Stimulated activated naive CD4-positive, alpha-beta T cell (primary cell): ENCODE measurements at places on chromosomes 1 and 21.

GRCh38 chr1:116569776-116570357 lies 959 bp downstream of the CD58 start:
- peak; percentile 3 for DNase-seq

DNA sequence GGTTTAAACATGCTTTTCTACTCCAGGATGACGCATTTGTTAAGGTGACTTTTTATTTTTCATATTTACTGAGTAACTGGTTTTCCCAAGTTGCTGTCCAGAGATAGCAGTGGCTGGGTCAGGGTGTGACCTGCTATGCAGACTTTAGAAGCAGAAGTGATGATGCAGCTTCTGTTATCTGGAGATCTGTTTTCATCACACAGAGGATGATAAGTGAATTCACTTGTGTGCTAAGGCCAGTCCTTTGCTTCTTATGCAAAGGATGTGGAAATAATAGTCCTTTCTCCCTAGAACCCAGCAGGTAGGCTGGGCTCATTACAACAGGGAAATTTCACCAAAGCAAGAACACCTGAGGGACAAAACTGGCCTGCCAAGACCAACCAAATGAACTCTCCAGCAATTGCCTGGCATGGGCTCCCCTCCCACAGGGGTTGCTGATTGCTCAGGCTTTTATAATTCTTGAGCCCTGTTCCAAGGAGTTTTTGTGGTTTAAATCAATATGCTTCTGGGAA lies 97.8 kb upstream of the LPGAT1 start:
- DNase-seq = no peak

DNA sequence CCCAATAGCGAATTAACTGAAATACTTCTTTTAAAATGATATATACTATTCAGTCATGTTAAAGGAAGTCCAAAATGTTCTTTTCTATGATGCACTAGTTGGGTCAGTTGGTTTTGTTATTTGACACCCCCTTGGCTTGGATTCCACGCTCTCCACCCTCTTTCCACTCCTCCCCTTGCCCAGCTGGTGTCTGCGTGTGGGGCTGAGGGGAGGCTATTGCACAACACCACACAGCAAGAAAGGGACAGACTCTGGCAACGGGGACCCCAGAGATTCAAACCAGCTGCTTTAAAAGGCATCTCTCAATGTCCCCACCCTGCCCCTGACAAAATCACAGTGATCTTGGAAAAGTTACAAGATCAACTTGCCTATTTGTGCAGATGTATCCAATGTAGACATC lies 394.3 kb downstream of the TGFB2 start:
- no peak for DNase-seq

DNA sequence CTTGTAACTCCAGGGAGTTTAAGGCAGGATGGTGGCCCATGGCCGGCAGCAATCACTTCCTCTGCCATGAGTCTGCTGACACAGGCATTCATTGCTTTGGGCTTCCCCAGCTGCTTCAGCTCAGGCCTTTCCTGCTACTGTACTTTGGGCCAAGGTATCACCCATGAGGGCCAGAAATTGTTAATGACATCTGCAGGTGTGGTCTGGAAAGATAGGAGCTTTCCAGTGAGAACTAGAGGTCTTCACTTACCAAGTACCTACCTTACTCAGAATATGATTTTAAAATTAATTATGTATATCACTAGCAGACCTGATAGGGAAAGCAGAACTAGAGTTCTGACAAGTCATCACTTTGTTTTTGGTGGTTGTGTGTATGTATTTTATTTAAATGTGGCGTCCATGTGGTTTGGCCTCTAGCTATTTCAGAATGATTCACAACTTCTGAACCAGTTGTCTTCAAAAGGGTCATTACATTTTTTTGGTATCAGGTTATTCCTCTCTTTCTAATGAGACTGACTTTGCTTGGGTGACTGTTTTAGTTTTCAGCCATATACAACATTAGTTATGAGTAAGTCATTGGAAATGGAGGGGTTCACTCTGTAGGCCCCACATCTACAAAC lies 2.7 kb downstream of the RGL1 start:
- no peak for DNase-seq

- DNase-seq = no peak
Observed at GRCh38 chr1:151868486-151868885, 15.0 kb upstream of the THEM5 start.

GRCh38 chr1:81329041-81329440 lies 471.7 kb upstream of the ADGRL2 start:
- no peak for DNase-seq

DNA sequence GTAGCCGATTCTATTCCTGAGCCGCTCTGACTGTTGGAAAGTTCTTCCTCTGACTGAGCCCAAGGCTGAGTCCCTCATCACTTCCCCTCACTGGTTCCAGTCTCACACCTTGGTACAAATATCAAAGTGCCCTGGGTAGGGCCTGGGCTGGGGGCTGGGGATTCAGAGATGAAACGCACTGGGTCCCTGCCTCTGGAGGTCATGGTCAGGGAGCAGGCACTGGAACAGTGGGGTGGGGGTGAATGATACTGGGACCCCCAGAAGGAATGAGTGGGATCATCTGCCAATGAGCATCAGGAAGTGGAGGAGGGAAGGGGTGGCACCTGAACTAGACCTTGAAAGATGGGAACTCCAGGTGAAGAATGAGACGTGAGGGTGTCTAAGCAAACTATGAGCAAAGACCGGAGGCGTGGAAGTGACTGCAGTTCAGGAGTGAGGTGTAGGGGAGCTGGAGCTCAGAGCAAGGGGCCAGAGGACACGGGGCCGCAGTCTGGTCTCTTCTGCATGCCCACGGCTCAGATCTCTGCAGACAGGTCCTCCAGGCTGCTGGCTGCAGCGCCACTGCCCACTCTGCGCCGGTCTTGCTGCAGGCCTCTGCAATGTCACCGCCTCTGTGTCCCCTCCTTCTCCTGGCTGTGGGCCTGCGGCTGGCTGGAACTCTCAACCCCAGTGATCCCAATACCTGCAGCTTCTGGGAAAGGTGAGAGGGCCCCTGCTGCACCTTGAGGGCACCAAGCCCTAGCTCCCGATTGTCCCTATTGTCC lies 10.0 kb downstream of the PEAR1 start:
- no peak for DNase-seq

DNA sequence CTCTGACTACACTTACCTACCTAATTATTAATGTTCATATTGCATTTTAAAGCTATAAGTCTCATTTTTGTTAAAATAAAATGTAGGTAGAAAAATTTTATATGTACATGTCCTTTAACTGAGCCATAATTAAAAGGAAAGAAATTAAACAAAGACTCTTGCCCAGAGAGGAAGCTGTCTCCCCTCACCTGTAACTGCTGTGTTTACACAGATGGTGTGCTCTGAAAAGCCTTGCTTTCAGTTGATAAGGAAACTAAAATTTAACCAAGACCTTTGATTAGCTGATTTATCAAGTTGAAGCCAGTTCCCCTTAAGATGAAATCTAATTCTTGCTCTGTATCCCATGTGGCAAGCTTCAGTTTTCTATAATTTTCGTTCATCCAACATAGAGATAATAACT lies 213.5 kb downstream of the LYPLAL1 start:
- no peak for DNase-seq

GRCh38 chr21:45990049-45990711 lies 8.6 kb downstream of the COL6A1 start:
- no peak for DNase-seq

DNA sequence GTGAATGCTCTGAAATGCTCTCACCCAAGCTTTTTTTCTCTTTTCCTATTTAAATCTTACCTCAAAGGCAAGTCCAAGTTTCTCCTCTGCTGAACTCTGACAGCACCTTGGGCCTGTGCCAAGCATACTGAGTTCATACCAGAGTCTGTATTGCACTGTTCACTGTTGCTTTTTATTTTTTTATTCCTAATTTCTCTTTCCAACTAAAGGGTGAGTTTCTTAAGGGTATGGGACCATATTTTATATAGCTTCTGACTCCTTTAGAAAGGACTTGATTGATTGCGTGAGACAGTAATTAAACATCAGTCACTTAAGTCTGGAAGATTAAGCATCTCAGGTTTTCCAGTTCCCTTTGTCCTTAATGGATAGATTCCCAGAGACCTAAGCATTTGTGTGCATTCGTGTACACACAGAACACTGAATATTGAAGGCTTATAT lies 69.9 kb downstream of the CACHD1 start:
- no peak for DNase-seq

- DNase-seq = no peak
Observed at GRCh38 chr1:225441314-225442122, 13.7 kb upstream of the LBR start.

DNA sequence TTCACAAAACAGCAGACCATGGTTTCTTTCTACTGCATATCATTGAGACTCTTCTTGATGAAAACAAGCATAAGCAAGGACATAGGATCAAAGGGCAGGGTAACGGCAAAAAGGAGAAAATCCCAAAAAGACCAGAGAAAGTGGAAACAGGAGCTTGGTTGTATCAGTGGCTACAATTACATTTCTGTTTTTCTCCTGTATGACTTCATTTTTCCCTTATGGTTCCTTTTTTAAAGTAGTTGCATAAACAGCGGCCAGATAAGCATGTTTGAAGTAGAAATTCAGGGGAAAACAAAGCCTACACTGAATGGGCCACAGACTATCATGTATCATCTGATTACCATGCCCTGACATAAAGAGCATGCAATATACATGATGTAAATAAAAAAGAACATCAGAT lies 4.6 kb downstream of the EGLN1 start:
- no peak for DNase-seq

DNA sequence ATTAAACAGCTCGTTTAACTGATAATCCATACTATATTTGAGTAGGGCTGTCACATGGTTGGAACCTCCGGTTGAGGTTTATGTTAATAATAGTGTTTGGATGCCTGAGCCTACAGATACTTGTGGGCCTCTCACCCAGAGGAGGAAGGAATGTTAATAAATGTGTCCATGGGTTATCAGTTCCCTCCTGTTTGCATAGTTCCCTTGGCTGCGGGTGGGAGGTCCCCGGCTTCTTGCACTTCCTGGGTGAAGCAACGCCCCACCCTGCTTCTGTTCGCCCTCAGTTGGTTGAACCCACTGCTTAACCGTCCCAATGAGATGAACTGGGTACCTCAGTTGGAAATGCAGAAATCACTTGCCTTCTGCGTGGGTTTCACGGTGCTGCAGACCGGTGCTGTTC lies 23.6 kb upstream of the GBP1 start:
- no peak for DNase-seq

GRCh38 chr1:20198918-20199317 lies 12.6 kb upstream of the PLA2G2C start:
- DNase-seq = no peak

DNA sequence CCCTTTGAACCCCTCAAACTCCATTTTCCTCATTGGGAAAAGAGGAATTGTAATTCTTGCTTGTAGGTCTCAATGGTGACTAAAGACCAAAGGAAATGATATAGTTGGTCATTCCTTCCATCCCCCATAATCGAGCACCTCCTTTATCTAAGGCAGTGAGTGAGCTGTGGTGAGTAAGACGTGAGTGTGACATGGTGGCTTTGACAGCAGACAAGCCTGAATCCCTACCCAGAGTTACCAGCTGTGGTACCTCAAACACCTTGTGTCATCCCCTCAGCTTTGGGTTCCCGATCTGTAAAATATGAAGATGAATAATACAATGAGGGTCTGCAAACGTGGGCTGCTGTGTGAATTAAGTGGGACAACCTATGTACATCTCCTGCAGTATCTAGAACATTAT lies 8.4 kb downstream of the TRAF5 start:
- DNase-seq = no peak

- no peak for DNase-seq
Observed at GRCh38 chr1:235275223-235275622, 52.8 kb downstream of the ARID4B start.

DNA sequence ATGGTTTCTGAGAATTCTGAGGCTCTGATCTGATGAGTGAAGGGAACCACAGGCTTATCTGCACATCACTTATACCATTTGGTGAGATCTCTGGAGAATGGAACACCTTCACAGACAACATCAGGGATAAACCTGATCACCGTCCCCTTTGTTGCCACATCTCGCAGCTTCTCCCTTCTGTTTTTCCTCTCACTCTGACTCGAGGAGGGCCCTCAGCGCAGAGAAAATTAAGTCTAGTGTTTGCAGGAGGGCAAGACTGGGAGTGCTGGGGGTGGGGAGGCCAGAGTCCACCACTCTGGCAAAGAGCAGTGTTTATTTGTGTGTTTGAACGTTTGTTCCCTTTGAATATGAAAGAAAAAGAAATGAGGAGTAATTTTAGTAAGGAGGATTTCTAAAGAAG lies 29.0 kb upstream of the BATF3 start:
- DNase-seq = no peak

DNA sequence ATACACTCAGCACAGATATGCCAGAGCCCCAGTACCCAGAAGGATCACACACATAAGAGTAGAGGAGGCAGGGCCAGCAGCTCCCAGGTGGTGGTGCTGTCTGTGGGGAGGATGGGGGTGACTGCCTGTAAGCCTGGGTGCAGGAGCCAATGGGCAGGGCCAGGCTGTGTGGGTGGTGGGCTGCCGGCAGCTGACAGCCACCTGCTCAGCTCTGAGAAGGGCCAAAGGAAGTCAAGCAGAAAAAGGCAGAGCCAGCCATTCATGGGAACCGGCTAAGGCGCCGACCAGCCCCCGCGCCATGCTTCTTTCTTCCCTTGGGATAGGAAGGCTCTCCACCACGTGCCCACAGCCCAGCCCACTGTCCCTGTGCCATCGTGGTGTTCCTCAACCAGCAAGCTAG lies 14.1 kb downstream of the PIK3C2B start:
- no peak for DNase-seq

- DNase-seq = no peak
Observed at GRCh38 chr1:162276493-162276892, 100.2 kb downstream of the SPATA46 start.

DNA sequence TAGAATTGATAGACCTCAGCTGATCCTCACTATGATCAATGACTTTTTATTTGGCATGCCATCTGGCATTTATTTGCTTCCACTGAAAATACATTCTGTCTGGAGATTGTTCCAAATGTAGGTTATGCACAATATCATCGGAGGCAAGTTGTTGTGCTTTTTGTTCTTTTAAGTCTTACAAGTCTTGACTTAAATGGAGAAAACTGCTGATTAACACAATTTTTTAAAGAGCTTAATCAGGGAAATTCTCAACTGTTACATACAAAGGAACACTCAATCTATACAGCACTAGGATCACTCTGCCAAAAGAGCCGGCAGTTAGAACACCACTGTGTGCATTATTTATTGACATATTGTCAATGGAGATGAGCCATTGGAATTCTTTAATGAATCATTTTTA lies 19.2 kb downstream of the CYYR1 start:
- no peak for DNase-seq

DNA sequence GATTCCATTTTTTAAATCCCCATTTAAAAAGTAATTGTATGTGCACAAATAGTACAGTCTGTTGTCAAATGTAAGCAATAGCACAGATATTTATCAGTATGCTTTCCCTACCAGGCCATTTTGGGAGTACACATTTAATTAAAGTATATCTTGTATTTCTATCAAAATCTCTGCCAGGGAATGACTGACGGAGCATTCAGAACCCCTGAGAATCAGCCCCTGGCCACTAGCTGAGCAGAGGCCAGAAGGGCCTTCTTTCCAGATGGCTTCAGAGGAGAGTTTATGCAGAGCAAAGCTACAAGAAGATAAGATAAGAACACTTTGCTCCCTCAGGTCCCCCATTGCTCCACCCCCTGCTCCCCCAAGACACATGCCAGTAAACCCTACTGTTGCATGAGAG lies 99.9 kb upstream of the PROX1 start:
- no peak for DNase-seq

GRCh38 chr1:27596261-27596660 lies 7.7 kb downstream of the AHDC1 start:
- DNase-seq = no peak
